HT1080 (cell line): ENCODE measurements at places on chromosomes 5 and 9. TPM values are rescaled to one million over a fixed set of nuclear protein-coding genes. Genes with fewer than 3 reads are reported as not detected.

- no peak for DNase-seq
These were observed 94.0 kb upstream of the ALDH1B1 start for GRCh38 chr9:38298503-38298902.

Gene PDE6A
- not detected in 2 replicates for total RNA-seq

GRCh38 chr5:65769539-65769938 lies 47.5 kb downstream of the NLN start:
- DNase-seq = peak; percentile 90

Gene BAAT
- total RNA-seq = 0.03 TPM in 1 of 2 replicates, not detected in the other

- no peak for DNase-seq
These were observed 40.2 kb upstream of the RAB3C start for GRCh38 chr5:58542709-58543108.

DNA sequence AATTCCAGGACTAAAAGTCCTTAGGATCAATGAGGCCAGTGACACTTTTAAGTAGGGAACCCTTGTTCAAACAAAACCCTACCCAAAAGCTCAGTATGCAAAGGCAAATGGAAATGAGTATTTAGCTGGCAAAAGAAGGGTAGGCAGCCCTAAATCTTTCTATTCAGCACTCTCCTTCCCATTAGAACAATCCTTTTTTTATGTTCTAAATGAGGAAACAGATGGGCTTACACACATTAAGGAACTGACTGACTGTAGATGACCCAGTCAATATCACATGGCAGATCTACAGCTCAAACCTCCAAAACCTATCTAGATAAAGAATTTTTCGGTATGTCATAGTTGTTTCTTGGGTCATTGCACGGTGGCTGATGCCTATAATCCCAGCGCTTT lies 7.2 kb downstream of the CSNK1A1 start:
- DNase-seq = no peak

Gene GABRA1
- total RNA-seq = not detected in 2 replicates

Gene SLC25A2
- not detected in 2 replicates for total RNA-seq

Gene HTR1A
- total RNA-seq = not detected in 2 replicates

DNA sequence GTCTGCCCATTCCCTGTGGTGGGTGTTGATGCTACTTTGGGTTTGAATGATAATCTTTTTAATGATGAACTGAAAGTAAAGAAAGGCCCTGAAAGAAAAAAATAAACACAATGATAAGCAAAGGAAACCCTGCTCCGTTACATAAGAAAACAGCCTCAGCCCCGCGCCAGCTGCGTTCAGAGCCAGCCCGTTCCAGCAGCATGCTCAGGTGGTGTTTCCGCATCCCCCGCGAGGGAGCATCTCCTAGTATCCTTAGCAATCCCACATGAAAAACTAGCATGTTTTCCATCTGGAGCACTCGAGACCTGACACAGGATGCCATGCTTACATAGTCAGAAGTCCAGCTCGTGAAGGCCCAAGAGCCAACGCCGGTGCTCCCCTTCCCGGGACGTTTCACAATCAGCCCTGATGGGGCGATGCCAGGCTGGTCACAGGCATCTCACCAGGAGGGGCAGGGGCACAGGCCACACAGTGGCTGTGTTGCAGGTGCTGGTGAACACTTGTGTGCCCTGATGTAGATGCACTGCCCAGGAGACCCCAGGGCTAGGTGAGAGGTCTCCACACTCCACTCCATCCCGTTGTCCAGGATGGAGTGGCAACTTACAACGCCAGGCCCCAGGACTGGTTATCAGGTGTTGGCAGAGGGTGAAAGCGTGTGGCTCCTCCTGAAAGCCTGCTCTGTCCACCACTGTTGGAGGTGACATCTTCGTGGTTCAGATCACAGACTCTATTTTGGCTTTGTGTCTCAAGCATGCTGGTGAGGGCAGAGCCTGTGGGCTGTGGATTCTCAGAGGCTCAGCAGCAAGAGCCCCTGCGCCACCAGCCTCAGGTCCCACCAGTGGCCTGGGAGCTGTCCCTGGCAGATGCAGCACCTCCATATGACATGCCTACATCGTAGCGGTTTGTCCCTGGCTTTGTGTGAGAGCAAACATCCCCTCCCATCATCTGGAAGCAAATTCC lies 246.8 kb upstream of the IRX1 start:
- DNase-seq = no peak
